ENCODE measurements at places on chromosomes 16 and 17. TPM values are rescaled to one million over a fixed set of nuclear protein-coding genes. Genes with fewer than 3 reads are reported as not detected.

- no peaks in the 10 kb centered on the region for H3K27me3 ChIP-seq
- no peak overlapping the region for H3K4me3 ChIP-seq
- H3K27ac ChIP-seq: no peak overlapping the region
- no peaks in the 10 kb centered on the region for H3K36me3 ChIP-seq
- no peaks in the 10 kb centered on the region for H3K4me1 ChIP-seq
Observed at GRCh38 chr16:5509336-5509735, 411.7 kb upstream of the EEF2KMT start.

GRCh38 chr16:50207652-50208051 is 54.5 kb downstream of the TENT4B start:
- no peaks in the 10 kb centered on the region for H3K27me3 ChIP-seq
- no peak for DNase-seq
- no peak overlapping the region for H3K4me3 ChIP-seq
- peaks cover 23% of the 10 kb centered on the region for H3K4me1 ChIP-seq

DNA sequence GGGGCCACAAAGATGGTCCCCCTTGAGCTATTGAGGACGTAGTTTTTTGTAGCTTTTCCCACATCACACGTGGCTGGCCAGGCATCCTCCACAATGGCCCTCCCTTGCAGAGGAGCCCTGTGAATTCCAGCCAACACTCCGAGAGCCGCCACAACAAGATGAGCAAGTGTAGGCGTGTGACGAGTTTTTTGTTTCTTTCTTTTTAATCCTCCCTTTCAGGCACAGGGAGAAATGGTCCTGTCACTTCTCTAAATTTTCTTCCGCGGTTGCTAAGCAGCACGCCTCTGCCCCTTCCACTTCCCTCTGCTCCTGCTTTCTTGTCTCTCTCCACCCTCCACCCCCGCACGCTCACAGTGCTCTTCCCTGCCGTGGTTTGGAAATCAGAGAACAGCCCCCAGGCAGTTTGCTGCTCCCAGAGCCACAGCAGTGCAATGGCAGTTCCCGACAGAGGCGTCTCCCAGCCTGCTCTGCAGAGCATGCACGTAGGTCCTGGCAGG is 68.0 kb upstream of the MRTFB start:
- H3K4me1 ChIP-seq: peaks cover 7% of the 10 kb centered on the region
- H3K4me3 ChIP-seq: no peak overlapping the region
- peaks cover 13% of the 10 kb centered on the region for H3K27me3 ChIP-seq
- H3K27ac ChIP-seq: no peak overlapping the region
- H3K36me3 ChIP-seq: no peaks in the 10 kb centered on the region

GRCh38 chr17:37714897-37715296 is 30.0 kb downstream of the HNF1B start:
- no peak overlapping the region for H3K27ac ChIP-seq
- H3K4me3 ChIP-seq: no peak overlapping the region
- no peak for DNase-seq
- peaks cover 18% of the 10 kb centered on the region for H3K27me3 ChIP-seq

GRCh38 chr16:69867784-69868560 is 83.2 kb upstream of the CLEC18A start:
- no peaks in the 10 kb centered on the region for H3K4me1 ChIP-seq
- DNase-seq: no peak
- H3K27ac ChIP-seq: no peak overlapping the region

DNA sequence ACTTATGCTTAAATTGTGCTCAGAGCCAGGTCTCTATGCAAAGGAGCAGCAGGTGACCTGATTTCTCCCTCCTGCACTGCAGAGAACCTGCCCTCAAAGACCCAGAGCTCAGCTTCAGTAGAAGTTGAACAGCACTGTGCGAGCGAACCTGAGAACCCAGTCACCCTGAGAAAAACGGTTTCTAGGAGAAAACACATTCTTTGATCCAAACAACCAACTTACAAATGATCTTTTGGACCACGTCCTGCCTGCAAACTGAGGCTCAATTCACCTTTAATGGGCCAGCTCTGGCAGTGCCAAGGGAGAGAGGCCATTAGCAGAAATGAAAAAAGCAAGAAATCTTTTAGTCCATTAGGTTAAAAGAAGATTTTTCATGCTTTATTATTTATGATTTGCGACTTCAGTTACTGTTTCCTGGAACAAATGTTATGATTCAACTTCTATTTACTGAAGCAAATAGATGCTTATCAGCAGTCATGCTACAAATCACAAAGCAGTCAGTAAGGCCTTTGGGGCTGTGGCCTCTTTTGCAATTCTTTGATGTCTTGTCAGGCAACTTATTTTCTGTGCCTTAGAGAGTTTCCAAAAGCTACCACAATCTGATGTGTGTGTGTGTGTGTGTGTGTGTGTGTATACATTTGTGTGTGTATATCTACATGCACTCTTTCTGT is 65.7 kb upstream of the LRRC37A3 start:
- H3K4me3 ChIP-seq: peak overlapping the region; percentile 74
- H3K27me3 ChIP-seq: no peaks in the 10 kb centered on the region
- peaks cover 6% of the 10 kb centered on the region for H3K36me3 ChIP-seq
- peak overlapping the region; percentile 99 for H3K27ac ChIP-seq
- H3K4me1 ChIP-seq: peaks cover 47% of the 10 kb centered on the region
- DNase-seq: peak; percentile 75

DNA sequence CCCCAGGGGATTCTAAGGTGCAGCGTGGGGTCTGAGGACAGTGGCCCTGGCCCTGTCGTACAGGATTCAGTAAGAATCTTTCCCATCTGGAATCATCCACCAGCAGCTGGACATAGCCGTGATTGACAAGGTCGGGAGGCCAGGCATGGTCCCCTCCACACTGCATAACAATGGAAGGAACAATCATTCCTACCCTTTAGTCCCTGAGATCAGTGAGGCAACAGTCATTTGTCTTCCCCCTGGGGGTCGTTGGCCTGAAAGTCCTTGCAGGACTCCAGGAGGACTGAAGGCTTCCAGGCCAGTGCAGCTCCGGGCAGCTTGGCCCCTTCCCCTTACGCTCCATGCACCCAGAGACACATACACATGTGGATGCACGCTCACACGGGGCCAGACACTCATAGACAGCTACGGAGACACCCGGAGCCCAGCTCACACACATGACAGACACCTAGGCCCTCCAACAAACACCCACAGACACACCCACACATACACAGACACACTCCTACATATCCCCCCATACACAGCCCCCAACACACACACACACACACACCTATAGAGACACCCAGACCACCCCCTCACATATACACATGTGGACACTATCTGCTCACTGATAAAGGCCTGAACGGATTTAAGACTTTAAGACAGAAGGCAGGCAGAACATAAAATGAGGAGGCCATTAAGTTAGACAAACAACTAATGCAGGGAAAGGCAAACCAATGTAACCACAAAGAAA is 42.9 kb downstream of the LITAF start:
- peaks cover 15% of the 10 kb centered on the region for H3K36me3 ChIP-seq
- H3K4me1 ChIP-seq: no peaks in the 10 kb centered on the region
- no peak for DNase-seq
- no peaks in the 10 kb centered on the region for H3K27me3 ChIP-seq
- H3K27ac ChIP-seq: no peak overlapping the region
- H3K4me3 ChIP-seq: no peak overlapping the region

SHISA6 gene
- not detected for total RNA-seq

KRTAP4-4 gene
- total RNA-seq: not detected

PLLP gene
- total RNA-seq: 0.18 TPM

SULT1A1 gene
- 13.0 TPM for total RNA-seq

TBC1D3K gene
- not detected for total RNA-seq
